ENCODE measurements at places on chromosomes 5 and 9.

DNA sequence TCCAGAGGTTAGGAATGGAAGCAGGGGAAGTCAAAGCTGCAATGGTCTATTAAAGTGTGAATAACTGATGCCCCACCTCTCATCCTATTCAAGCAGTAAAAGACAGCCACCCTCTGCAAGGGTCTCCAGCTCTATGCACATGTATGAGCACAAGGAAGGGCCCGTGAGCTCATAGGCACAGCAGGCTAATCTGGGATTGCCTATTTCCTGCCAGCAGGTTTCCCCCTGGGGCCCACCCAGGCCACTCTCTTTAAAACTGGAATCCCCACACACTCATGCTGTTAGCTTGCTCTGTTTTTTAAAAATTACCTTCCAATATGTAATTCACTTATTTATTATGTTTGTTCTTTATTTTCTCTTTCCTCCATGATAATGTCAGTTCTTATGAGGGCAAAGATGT is 48.7 kb upstream of the ZNF366 start:
- DNase-seq, result no peak

GRCh38 chr5:170483701-170484458 is 19.9 kb upstream of the KCNIP1 start:
- DNase-seq, result no peak

DNA sequence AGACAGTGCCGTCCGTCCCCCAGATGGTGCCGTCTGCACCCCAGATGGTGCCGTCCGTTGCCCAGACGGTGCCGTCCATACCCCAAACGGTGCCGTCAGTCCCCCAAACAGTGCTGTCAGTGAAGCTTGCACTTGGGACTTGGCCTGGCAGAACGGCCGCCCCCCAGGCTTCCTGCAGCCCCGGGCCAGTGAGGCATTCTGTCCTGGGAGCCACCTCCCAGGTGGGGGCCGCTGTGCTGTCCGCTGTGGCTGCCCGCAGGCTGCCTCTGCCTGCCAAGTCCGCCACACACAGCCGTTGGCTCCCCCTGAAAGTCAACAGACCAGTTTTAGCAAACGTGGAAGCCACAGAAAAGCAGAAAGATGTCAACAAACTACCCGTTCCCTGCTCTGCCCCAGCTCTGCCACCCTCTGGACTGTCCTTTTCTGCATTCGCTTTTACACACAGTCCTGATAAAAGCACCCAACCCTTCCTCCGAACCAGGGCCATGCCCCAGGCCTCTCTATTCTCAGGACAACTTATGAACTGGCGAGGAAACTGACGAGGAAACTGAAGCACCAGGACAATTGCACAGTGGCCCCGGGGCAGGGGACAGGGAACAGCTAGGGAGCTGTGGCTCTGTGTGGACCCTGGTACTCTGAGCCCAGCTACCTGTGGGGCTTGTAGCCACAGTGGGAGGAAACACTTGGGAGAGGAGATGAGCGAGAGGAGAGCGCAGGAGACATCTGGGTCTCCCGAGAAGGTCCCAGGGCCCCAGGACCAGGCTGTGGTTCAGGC is 39.6 kb upstream of the RXRA start:
- no peak for DNase-seq

DNA sequence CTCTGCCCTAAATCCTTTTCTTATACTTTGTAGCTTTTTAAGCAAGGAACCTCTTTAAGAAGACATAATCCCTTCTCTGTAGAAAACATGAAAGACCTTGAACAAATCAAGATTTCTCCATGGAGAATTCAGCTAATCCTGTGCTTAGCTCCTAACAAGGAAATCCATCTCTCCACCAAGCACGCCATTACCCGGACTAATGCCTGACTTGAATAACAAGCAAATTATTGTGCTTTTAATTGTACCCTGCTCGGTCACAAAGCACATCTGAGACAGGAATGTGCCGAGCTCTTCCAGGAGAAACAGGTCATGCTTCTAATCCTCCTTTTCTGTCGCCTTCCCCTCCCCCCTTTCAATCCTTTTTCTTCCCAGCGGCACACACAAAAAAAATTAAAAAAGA is 141.3 kb downstream of the PSAT1 start:
- DNase-seq, result no peak

Data from effector CD4-positive, alpha-beta T cell (primary cell).